ENCODE measurements at places on chromosomes 2 and 18.

GRCh38 chr2:72981536-72981935, 64.2 kb downstream of the EMX1 start:
- no peak for DNase-seq

GRCh38 chr2:157932480-157933159, 56.5 kb upstream of the ACVR1 start:
- no peak for DNase-seq

- no peak for DNase-seq
Observed at GRCh38 chr18:5584746-5585417, 41.1 kb upstream of the EPB41L3 start.

GRCh38 chr2:215912299-215912842, 101.0 kb downstream of the MREG start:
- DNase-seq = no peak

- DNase-seq = peak; percentile 66
Observed at GRCh38 chr18:9474108-9474982, 968 bp upstream of the RALBP1 start.

- no peak for DNase-seq
Observed at GRCh38 chr2:10165282-10165681, 42.7 kb downstream of the RRM2 start.

DNA sequence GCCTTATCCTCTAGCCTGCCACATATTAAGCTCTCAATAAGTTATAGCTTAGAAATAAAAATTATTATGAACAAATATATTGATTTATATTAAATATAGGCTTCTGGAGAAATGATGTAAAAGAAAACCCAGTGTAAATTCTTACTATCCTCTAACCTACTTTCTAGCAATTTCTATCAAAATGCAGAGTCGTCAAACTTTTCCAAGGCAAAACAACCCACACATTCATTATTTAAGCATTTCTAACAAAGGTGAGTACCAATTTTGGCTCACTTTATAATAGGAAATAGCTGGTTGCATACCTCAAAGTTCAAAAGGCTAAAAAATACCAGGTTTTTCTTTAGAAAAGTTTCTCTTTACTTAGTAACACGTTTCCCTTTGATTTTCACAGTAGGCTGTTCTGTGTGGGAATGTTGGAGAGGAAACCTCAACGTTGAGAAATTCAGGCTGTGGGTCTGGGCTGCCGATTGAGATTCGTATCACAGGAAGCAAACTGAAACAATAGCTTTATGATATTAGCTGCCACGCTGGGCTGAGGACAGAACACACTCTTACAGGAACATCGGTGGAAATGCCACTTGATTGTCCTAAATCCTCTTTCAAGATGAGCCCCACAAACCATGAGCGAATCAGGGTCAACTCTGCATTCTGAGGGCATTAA, 53.0 kb downstream of the EPAS1 start:
- no peak for DNase-seq

DNA sequence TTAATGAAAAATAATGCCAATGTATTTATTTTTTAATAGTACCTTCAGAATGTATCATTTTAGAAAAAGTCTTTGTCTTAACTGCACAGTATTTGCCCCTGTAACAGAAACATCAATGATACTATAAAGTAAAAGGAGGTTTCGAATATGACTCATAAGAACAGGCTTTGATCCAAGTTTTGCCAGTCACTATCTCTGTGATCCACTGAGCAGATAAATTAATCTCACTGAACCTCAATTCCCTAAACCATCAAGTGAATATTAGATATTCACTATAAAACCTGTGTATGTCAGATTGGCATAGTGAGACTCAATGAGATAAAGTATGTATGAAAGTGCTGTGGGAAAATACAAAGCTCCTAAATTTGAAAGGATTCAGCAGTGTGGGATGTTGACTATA, 292.1 kb downstream of the EXOC6B start:
- DNase-seq = no peak

DNA sequence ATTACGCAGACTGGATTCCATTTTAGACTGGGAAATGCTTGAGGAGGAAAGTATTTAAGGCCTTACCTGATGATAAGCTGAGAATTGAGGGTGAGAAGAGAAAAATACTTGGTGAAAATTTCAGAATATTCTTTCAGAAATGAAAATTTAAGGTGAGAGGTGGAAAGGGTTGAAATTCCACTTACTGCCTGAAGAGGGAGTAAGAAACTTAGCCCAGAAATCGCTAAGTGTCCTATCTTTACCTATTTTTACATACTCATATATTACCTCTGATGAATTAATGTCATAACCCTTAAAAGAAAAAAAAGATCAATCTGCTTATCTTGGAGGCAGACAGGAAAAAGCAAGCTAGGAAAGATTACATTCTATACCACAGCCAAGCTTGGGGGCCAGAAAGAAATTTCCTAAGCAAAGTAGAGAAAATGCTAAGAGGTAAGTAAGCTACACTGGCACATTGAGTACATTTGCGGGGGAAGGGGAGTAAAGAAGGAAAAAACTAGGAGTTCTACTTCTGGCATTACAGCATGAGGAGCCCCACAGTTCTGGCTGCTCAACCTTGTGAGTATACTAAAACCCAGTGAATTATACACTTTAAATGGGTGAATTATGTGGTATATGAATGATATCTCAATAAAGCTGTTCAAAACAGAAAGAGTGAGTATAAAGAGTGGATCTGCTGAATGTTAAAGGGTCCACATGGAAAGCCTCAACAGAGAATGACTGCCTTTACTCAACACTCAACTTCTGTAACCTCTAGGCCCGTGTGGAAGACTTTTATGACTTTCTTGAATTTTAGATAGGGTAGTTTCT, 33.8 kb downstream of the SMC6 start:
- no peak for DNase-seq

GRCh38 chr2:197931661-197932312, 127.4 kb downstream of the PLCL1 start:
- no peak for DNase-seq

DNA sequence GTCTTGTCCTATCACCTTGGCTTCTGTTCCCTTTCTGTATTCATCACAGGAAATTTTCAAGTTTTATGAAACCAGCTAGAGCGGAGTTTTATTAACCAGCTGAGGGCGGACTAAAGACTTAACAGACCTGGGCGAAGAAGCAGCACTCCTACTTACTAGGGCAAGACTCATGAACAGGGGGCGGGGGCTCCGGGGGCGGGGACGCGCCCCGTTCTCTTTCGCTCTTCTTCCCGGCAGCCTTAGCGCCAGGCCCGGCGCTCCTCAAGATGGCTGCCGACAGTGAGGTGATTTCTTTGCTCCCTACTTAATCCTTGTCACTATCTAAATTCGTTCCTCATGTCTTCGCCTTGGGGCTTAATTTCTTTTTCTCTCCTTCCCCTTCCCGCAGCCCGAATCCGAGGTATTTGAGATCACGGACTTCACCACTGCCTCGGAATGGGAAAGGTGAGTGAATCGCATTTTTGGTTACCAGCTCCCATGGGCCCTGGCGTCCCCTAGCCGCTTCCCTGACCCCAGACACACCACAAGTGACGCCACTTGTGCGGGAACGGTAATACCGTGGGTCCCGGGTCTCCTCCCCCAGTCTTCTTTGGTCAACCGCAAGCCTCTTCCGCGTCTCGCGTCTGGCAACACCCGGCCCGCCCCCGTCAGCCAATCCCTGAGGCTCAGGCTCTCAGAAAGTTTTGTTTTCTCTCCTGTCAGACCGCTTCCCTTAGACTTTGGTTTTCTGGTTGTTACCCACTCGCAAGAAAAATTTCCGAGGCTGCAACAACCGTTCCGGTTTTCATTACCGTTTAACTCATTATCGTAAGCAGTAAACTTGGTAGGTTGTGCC, at the start of gene RAB3GAP1:
Gene RAB3GAP1, plus strand, starts transcription at position 251 of the 835 bp plus-strand sequence. Its CDS starts 16 bp downstream, at position 267.
- peak; percentile 59 for DNase-seq

DNA sequence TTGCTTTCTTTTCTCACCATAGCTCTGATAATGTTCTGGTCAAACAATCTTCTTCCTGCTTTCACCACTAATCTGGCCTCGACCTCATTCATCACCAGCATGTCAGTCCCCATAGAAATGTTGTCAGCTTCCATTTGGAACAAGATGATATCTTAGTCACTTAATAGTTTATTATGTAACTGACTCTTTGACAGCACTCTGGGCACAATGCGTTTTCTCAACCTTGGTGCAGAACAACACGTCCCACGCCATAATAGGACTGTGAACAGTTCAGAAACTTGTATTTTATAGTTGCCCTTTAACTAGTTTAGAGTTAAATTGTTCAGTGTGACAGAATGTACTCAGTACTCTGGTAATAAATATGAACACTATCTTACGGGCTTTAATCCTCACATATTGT, 106.0 kb downstream of the MC4R start:
- no peak for DNase-seq

DNA sequence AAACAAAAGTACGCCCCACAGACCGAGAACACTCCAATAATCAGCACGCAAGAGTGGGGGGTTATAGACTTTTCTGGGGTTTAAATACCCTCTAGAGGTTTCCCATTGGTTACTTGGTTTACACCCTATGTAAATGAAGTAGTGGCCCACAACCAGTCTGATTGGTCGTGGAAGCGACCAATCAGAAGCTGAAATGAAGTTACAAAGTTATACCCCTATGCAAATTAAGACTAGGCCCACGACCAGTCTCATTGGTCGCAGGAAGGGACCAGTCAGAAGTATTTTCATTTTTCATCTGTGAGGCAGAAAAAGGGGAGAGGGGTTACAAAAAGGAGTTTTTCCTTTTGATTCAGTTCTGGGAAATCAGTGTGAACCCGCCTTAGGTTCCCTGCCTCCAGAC, 55.3 kb upstream of the YWHAQ start:
- no peak for DNase-seq

- no peak for DNase-seq
Observed at GRCh38 chr2:181991171-181991885, 5.7 kb downstream of the PPP1R1C start.

DNA sequence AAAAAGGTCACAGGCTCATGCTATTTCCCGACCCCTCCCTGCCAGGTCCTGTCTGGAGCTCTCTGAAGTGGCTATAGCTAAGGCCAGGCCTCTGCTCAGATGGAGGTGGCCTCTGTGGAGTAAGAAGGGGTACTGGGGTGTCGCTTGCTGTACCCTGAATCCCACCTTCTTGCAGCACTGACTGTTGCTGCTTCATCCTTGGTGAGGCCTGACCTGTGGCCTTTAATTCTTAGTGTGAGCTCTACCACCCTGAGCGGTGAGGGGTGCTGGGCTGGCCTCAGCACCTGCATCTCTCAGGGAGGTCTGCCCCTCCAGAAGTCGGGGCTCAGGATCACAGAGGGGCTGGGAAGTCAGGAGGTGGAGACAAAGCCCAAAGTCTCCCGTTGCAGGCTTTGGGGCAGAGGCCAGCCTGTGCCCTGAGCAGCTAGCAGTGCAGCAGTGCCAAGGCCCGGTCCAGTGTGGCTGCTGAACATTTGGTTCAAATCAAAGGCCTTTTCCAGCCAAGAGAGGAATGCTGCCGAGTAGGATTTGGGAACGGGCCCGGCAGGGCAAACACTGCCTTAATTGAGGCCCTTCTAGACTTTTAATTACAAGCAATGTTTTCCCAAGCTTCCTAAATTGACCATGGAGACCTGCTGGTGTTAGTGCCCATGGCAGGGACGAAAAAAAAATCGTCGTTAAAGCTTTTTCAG, 133.5 kb upstream of the HAAO start:
- no peak for DNase-seq

DNA sequence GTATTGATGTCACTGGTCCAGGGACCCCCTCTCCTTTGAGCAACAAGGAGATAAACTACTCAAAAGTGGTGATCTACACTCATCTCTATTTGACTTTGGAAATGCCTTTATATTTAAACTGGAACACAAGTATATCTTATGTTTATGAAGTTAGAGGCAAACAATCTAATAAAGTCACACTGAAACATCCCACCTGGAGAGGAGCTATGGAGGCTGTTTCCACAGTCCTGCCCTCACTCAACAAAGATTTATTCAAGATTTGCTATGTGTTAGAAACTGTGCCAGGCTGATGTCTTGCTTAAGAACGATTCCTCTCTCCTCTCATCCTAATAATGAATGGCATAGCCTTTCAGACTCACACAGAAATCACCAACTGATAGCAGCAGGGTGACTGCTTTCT, 140.8 kb downstream of the ALPK2 start:
- no peak for DNase-seq

GRCh38 chr2:222794585-222795449, 66.0 kb upstream of the ACSL3 start:
- DNase-seq = no peak

DNA sequence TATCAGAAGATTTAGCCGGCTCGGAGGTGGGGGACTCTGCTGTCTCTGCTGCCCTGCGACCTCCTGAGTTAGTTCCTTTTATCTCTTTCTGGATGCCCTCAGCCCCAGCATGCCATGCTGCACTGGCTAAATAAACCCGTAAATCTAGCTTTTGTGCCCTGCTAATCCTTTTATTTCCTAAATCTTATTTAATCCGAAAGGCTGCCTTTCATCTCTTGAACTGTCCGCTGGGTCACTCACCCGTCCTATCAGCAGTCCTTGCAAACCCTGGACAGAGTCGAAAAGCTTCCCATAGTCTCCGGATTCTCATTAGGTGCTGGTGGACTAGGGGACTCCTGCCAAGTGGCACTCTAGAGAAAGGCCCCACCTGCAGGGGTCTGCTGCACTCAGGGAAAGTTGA, 122.0 kb upstream of the APCDD1 start:
- DNase-seq = no peak

GRCh38 chr2:132252894-132253264, 91.1 kb upstream of the ANKRD30BL start:
- DNase-seq = no peak

DNA sequence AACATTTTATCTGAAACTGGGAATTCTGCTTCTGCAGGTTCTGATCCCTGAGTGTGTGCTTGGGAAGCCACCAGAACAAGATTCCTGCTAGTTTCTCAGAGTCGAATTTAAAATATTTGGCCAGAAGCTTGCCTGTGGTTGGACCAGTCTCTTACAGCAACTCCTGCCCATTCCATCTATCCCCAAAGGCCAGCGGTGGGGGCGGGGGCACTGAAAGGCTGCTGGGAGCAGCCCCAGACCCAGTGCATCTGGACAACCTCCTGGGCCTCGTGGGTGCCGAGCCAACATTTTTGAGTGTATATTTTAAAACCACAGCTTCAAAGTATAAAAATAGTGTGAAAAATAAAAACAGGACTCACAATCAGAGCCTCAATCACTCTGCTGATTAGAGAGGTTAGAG, 38.6 kb upstream of the ZFP36L2 start:
- no peak for DNase-seq

DNA sequence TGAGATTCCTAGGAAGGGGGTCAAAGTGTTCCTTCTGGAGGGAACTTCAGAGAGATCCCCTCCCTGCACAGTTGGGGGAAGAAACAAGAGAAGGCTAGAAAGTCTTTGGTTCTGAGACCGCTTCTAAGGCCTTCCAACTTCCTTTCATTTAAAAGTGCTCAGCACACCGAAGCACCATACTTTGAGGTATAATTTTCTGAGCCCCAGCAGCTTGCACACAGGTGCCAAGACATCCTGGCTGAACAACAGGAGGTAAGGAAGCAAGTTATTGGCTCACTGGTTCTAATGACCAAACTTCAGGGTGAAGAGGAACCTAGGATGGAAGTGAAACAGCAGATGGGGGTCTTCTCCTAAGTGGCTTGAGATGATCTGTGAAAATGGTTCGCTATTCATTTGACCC, 19.2 kb downstream of the TMEM177 start:
- no peak for DNase-seq

GRCh38 chr2:65032019-65032975, 23.9 kb upstream of the CEP68 start:
- no peak for DNase-seq

All from DMS 273 treated with DMSO at 0.1 percent for 48 hours (cell line).